Upper lobe of right lung (tissue), 1 donor: ENCODE measurements at places on chromosomes 3 and 15.

DNA sequence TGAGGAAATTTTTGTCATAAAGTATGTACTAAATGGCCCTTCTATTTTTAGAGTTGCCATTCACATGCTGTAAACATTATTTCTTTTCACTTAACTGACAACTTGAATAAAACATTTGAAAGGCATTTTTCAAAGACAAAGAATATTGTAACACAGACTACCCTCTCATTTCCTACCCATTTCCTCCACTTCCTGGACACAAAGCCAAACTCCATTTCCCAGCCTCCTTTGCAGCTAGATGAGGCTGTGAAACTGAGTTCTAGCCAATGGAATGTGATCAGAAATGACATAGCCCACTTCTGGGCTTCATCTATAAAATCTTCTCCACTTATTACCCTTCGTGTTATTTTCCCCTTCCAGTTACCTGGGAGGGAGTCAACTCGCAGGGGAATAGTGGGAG, 288.9 kb upstream of the DPH6 start:
- no peaks in the 10 kb centered on the region for H3K4me1 ChIP-seq
- H3K4me3 ChIP-seq: no peak overlapping the region
- no peaks in the 10 kb centered on the region for H3K36me3 ChIP-seq

- H3K36me3 ChIP-seq: no peaks in the 10 kb centered on the region
- no peaks in the 10 kb centered on the region for H3K27me3 ChIP-seq
- H3K4me3 ChIP-seq: no peak overlapping the region
- H3K27ac ChIP-seq: no peak overlapping the region
- no peaks in the 10 kb centered on the region for H3K4me1 ChIP-seq
Measured at GRCh38 chr3:189573004-189573403, 58.2 kb upstream of the TP63 start.

GRCh38 chr15:92907896-92908712, 8.0 kb downstream of the CHD2 start:
- peak overlapping the region; percentile 99 for H3K27ac ChIP-seq
- peak overlapping the region; percentile 25 for H3K4me3 ChIP-seq
- H3K27me3 ChIP-seq: no peaks in the 10 kb centered on the region

DNA sequence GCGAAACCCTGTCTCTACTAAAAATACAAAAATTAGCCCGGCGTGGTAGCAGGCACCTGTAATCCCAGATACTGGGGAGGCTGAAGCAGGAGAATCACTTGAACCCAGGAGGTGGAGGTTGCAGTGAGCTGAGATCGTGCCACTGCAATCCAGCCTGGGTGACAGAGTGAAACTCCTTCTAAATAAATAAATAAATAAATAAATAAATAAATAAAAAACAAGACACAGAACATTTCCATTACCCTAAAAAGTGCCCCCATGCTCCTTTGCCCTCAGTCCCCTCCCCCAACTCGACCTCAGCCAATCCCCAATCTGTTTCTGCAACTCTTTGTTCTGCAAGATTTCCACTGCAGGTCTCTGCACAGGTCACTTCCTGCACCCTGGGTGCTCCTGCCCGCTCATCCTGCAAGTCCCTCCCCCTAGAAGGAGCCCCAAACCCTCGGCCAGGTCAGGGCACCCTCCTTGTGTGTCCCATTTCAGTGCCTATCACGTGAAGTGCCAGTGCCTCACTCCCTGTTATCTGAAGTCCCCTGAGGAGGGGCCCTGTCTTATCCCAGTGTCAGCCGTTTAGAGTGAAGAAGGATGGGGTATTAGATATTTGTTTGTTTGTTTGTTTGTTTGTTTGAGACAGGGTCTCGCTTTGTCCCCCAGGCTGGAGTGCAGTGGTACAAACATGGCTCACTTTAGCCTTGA, 1.1 kb downstream of the FAM240A start:
- no peaks in the 10 kb centered on the region for H3K36me3 ChIP-seq
- no peak overlapping the region for H3K27ac ChIP-seq
- peaks cover 3% of the 10 kb centered on the region for H3K27me3 ChIP-seq
- H3K4me3 ChIP-seq: no peak overlapping the region
- H3K4me1 ChIP-seq: no peaks in the 10 kb centered on the region

GRCh38 chr15:76382987-76383728, 46.6 kb downstream of the ISL2 start:
- DNase-seq: no peak
- H3K4me3 ChIP-seq: no peak overlapping the region
- no peaks in the 10 kb centered on the region for H3K27me3 ChIP-seq
- H3K4me1 ChIP-seq: no peaks in the 10 kb centered on the region
